SIG-M5 (cell line): ENCODE measurements at places on chromosomes 6 and 20.

GRCh38 chr6:169775321-169775720 is 23.9 kb downstream of the ERMARD start:
- no peak for DNase-seq

- no peak for DNase-seq
Observed at GRCh38 chr20:33992145-33992922, 1.4 kb upstream of the RALY start.

DNA sequence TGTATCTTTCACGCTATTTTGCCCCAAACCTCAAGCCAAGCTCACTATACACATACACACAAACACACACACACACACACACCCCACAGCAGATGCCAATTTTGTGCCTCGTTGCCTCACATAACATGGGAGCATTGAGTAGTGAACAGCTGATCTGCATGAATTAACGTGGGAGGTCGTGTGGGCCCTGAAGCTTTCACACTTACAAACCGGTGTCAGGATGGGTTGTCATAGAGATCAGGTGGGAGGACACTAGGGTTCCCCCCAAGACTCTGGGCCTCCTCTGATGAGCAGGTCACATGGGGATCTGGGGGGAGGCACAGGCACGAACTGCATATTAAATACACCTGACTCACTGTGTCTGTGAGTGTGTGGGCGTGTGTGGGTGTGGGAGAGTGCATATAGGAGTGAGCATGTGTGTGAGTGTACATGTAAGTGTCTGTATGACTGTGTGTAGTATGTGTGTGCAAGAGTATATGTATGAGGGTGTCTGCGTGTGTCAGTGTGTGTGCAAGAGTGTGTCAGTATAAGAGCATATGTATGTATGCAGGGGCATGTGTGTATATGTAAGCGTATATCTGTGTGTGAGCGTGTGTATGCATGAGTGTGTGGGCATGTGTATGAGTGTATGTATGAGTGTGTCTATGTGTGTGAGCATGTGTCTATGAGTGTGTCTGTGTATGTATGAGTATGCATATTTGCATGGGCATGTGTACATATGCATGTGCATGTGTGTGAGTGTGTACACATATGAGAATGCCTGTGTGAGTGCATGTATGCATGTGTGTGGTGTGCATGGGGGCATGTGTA is 370.4 kb downstream of the PREX1 start:
- no peak for DNase-seq

DNA sequence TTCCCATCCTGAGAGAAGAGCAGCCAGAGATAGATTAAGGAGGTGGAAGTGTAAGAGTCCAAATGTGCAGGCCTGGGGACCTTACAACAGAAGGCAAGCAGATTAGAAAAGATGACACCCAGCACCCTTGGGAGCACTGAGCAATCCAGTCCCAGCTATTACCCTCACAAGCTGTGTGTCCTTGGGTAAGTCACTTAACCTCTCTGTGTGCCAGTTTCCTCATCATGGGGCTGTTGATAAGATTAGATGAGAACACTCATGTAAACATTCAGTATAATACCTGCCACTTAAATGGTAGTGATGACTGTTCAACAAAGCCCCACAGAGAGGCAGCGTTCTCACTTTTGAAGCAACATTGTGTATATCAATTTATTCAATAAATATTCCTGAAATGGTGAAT is 114.8 kb upstream of the CST7 start:
- no peak for DNase-seq

- no peak for DNase-seq
Observed at GRCh38 chr6:401239-401993, 9.9 kb downstream of the IRF4 start.

DNA sequence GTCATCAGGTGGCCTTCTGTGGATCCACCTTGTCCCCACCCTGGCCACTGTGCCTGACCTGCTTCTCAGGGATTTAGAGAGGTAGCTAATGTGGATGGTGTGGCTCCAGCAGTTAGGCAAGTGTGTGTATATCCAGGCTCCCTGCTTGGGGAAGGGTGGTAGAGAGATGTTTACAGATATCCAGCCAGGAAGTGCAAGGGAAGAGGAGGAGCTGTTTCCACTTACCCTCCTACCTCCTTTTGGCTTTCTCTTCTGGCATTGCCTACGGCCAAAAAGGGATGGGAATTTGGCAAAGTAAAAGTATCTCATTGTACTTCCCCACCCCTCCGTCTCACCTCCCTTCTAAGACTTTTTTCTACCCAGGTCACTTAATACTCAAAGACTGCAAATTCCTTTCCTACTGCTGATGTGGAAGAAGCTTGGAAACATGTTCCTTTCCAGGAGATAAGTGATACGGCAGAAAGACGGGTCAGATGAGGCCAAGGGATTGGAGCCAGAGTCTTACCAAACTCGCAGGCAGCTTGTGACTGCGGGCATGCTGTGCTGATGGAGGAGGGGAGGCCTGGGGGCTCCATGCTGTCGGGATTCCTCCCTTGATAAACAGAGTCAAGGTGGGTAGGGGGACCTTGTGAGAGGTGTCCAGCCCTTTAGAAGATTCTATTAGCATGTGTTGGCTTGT is 253.4 kb downstream of the PRL start:
- no peak for DNase-seq

GRCh38 chr20:46229478-46230105 is 78.7 kb downstream of the CDH22 start:
- DNase-seq: no peak

DNA sequence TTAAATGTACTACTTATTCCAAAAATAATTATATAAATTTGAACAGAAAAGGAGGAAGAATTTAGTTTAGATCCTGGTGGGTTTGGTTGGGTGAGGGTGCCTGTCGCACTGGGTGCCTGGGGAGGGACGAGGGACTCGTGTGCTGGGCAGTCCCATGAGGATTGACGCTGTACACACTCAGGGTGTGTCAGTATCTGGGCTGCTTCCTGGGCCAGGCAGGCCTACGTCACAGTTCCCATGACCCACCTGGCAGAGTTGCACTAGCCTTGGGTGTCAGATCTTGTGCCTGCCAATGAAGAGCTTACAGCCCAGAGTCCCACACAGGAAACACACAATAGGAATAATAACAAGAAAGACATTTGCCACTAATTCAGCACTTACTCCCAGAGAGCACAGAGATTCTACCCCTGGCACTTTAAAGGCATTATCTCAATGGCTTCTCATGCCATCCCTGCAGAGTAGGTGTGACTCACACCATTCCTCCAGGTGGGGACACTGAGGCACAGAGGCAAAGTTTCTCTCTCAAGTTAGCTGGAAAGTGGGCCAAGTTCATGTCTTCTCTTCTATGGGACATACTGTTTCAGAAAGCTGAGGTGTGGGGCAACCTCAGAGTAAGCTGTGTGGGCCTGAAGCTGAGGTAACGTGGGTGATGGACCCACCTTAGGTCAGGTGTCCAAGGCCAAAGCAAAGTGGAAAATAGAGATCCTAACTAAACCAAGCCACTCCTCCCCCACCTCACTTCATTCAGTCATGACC is 1.3 kb upstream of the SDCBP2 start:
- DNase-seq: no peak

DNA sequence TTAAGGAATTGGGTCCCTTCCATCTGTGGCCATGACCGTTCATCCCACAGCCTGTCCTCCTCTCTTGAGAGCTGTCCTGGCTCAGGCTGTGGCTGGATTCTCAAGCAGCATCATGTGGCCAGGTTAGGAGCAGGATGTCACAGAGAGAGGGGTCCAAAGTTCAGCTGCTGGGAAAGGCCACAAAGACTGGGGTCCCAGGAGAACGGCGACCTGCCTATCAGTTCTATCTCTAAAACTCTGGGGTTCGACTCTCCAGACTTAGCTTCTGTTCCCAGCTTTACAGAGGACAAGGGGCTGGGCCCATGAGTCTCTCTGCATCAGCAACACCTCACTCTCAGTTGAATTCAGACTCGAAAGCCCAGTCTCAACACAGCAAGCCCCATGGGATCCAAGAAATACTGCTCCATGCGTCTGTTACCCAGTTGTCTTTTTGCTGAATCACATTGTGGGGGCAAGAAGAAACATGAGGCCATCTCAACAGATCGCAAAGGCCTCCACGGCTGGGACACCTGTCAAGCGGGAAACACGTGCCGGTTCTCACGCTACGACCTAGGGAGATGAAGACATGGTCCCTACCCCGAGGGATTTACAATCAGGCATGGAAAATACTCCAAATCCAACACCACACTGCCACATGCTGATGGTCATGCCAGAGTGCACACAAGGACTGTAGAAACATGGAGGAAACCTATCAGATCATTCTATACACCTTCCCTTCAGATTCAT is 95.4 kb downstream of the SLC22A23 start:
- DNase-seq: no peak

GRCh38 chr6:166019214-166019613 is 148.4 kb downstream of the TBXT start:
- no peak for DNase-seq

DNA sequence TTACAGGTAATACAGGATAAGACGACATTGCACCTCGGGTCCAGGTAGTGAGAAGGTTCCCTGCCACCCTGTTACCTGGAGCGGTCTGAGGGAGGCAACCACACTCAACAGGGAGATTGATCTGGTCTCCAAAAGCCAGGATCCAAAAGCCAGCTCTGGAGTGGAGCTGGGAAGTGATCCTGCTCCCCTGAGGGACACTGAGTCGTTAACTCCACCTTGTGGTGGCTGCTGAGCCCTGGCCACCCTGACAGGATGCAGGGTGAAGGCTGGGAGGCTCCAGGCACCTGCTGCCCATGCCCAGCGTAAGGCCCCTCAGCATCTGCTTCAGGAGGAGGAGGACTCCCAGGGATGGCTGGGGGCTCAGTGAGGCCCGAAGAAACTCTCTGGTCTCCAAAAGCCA is 38.7 kb upstream of the SLC22A2 start:
- no peak for DNase-seq

- no peak for DNase-seq
Observed at GRCh38 chr6:105628156-105628860, 225.4 kb upstream of the PREP start.

GRCh38 chr20:881051-881782 is 34.9 kb downstream of the ANGPT4 start:
- peak; percentile 29 for DNase-seq

- no peak for DNase-seq
Observed at GRCh38 chr6:36559011-36559793, 11.9 kb upstream of the STK38 start.

DNA sequence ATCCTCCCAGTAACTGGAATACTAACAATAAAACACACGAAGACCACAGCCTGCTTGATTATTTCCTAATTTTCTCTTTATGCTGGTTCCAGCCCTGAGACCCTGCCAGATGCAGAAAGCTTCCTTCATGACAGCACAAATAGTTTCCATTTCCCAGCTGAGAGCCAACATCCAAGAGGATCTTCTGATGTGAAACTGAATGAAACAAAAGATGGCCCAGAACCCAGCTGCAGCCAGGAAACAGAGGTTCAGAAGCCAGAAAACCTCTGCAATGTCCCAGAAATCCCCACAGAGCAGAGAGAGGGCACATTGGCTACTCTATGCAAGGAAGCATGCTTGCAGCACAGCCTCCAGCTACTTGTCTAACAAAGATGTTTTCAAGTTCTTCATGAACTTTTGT is 61.8 kb upstream of the PLEKHG1 start:
- no peak for DNase-seq

GRCh38 chr6:14016935-14017625 is 92.3 kb downstream of the RNF182 start:
- DNase-seq: no peak

DNA sequence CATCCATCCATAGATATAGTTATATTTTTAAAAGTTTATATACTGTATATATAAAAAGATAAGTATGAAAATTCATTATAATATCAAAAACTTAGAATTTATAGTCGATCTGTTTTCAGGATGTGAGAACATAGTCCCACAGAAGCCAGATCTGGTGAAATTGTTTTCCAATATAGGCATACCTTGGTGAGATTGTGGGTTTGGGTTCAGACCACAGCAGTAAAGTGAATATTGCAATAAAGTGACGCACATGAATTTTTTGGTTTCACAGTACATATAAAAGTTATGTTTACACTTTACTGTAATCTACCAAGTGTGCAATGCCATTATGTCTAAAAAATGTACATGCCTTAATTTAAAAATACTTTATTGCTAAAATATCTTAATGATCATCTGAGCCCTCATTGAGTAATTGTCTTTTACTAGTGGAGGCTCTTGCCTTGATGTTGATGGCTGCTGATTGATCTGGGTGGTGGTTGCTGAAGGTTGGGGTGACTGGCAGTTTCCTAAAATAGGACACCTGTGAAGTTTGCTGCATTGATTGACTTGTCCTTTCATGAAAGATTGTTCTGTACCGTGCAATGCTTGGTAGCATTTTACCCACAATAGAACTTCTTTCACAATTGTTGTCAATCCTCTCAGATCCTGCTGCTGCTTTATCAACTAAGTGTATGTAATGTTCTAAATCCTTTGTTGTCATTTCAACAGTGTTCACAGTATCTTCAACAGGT is 29.8 kb downstream of the AIG1 start:
- DNase-seq: no peak

- DNase-seq: no peak
Observed at GRCh38 chr20:10553326-10553984, 118.3 kb downstream of the SLX4IP start.

- no peak for DNase-seq
Observed at GRCh38 chr20:46951405-46951804, 56.8 kb downstream of the EYA2 start.

- no peak for DNase-seq
Observed at GRCh38 chr20:1122388-1123315, 4.2 kb downstream of the PSMF1 start.

- DNase-seq: no peak
Observed at GRCh38 chr6:88179692-88180091, 13.5 kb upstream of the CNR1 start.

- no peak for DNase-seq
Observed at GRCh38 chr20:46359233-46359751, 47.1 kb downstream of the ELMO2 start.

- DNase-seq: no peak
Observed at GRCh38 chr6:165615636-165616035, 47.4 kb downstream of the PDE10A start.

GRCh38 chr6:12152023-12152970 is 137.9 kb upstream of the EDN1 start:
- no peak for DNase-seq

GRCh38 chr6:128280960-128281359 is 239.4 kb downstream of the PTPRK start:
- DNase-seq: no peak

DNA sequence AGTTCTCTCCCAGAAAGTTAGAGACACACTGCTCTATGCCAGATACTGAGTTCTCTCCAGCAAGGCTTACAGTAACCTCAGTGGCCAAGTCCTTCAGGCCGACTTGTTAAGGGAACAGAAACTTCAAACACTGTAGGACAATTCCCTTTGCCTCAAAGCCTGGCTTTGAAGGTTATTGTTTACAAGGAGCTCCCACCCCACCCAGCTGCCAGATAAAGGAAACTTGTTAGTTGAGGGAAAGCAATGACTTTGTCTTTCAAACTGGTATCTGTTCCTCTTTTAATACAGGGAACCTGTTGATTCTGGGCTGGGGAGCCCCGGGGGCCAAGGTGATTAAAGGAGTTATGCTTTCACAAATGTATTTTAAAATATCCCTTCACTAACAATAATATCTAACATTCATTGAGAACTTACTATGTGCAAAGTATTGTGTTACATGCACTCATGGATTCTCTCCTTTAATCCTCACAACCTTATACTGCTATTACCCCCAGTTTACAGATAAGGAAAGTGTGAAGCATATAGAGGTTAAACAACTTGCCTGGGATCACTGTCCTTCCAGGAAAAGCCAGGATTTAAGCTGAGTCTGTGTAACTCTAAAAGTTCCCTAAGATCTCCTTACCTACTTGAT is 27.6 kb upstream of the CDKN1A start:
- DNase-seq: peak; percentile 73
